ENCODE measurements at places on chromosomes 3 and 15.

DNA sequence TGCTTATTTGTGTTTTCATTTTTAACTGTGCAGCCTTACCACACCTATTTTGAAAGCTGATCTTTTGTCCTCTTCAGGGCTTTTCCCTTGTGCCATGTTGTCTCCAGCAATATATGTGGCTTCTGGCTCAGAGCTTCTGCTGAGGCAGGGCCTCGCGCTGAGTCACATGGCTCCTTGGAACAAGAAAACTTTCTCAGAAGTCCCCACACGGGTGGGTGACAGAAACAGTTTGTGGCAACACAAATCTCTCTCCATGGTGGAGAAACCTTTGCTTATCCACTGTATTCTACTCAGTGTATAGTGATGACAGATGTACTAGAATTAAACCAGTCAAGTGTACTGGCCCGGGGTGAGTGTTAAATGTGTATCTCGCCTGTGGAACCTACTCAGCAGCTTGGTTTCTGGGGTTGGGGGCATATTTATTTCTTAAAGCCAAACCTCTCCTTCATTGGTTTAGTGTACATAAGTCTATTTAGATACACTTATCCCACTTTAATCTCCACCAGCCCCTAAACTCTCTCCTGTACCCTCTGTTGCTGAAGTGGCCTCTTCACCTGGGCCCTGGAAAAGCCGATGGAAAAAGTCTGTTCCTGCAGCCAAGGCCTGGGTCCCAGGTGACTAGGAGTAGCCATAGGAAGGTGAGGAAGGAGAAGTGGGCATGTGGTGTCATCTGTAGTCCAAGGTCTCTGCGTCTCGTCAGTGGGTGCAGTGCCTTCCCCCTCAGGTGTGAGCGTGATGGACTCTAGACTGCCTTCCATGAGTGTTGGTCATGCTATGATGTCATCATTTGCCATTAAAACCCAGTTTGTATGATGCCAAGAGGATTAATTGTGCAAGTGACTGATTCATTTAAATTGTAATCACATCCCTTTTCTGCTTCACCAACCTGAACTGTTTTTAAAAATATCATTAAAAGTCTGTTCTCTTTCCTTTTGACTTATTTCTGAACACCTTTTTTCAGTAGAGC is 3.2 kb upstream of the FBXL22 start:
- DNase-seq, result no peak

DNA sequence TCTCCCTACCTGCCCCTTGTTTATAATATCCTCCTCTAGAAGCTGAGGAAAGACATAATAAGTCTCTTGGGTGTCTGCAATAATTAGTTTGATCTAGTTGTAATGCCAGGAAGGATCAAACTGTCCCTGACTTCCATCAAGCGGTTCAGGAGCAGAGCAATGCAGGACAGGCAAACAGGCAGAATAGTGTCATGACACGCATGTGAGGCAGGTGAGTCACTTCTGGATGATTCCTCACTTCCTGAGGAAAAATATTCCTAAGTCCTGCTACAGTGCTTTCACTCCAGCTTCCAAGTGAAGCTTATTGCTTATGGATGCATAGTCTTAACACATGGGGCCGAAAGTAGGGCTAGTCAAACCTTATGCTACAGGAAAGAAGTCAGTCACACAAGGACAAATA is 85.8 kb downstream of the GREM1 start:
- no peak for DNase-seq

DNA sequence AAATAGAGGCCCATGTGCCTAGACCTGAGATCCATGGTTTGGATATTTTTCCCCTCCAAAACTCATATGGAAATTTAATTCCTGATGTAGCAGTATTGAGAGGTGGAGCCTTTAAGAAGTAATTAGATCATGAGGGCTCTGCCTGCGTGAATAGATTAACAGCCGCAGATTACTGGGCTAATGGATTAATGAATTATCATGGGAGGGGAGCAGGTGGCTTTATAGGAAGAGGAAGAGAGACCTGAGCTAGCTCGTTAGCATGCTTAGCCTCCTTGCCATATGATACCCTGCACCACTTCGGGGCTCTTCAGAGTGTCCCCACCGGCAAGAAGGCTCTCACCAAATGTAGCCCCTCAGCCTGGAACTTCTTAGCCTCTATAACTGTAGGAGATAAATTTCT is 15.8 kb downstream of the ARHGEF26 start:
- no peak for DNase-seq

GRCh38 chr3:138975351-138975750 is 28.3 kb downstream of the FOXL2NB start:
- DNase-seq, result no peak

DNA sequence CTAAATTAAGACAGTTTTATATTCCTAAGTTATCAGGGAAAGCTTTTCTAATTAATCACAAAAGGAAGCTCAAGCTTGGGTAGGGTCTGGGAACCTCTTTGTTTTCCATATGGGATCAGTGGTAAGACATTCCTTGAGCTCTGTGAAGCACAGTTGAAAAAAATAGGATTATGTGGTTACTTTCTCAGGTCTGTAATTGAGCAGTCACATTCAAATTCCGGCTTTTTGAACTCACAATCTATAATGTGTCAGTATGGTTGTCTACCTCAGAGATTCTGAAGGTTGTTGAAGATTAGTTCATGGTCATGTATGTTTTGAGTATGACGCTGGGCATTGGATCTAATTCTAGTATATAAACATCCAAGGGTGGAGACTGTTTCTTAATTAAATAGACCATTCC is 364.5 kb downstream of the LPP start:
- DNase-seq, result no peak

DNA sequence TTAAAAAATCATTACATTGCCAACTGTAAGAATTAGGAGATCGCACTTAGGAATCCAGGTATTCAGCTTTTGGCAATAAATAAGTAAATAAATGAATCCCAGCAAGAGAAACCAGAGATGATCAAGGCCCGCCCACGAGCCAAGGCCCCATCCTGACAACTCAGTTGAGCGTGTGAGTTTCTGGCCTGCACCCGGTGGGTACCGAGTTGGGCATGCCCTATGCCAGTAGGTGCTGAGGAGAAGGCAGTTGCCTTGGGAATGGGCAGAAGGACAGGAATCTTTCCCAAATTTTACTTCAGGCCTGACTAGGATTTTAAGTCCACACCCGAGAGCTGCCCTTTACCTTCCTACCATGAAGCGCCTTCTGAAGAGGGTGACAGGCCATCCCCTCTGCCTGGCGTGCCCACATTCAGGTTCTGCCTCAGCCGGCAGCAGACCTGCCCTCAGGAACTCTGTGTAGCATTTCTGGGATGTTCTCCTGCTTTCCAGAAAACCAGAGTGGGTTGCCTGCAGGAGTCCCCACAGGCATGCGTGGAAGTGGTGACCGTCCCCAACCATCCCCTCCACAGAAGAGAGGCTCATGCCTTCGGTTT is 99.3 kb upstream of the ALDH1A3 start:
- DNase-seq, result no peak

DNA sequence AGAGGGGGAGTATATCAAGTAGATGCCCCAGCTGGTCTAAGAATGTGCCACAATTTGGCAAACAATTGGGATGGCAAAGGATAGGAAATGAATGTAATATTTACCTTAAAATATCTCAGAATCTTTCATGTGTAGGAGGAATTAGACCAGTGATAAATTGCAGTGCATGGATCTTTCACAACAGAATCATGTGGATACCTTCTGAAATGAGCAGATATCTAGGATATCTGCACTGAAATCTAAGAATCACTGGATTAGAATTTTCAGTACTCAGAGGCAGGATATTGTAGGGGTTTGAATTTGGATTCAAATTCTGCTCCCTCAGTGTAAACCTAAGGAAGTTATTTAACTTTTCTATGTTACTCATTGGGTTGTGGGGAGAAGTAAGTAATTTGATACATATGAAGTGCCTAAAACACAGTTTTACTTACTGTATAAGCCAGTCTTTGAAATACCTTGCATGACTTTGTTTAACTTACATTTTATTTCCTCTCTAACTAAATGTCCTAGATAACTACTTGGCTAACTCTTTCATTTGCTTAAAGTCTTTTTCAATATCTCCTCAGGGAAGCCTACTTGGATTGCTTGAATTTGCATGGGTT is 8.8 kb downstream of the IL1RAP start:
- DNase-seq, result no peak

DNA sequence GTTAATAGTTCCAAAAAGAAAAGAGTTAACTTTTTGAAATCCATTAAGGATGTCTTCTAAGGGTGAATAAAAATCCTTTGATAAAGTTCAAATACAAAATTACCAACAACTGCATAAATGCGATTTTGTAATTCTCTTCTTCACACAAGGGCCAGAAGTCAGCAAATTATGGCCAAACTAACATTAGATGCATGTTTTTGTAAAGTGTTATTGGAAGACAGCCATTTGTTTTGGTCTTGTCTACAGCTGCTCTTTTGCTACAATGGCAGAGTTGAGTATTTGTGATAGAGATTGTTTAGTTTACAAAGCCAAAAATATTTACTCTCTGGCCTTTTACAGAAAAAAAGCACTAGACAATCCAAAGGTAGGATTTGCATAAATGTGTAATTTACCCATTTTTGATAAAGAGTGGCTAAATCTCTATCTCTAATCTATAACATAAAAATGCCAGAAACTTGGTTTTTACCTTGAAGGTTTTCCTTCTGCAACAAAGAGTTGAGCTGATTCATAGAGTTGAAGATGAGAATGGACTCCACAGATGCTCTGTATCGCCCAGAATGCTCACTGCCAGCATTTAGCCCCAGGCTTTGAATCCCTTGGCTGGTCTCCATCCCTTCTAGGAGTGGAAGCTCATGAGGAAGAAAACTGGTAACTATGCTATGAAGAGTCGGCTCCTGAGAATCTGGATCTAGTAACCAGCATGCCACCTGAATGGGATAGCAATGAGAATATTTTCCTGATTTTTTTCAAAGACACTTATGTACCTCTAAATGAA is 64.5 kb downstream of the POLQ start:
- no peak for DNase-seq
